Osteoblast (primary cell): ENCODE measurements at places on chromosomes 5 and 9. TPM values are rescaled to one million over a fixed set of nuclear protein-coding genes. Genes with fewer than 3 reads are reported as not detected.

The PDE6A gene
- under 0.01 TPM in 2 replicates for total RNA-seq

- no peak for DNase-seq
Measured at GRCh38 chr5:19739671-19740070, 248.3 kb downstream of the CDH18 start.

- DNase-seq = peak; percentile 45
Measured at GRCh38 chr5:154236536-154237375, 46.2 kb downstream of the GALNT10 start.

The FCN2 gene
- not detected in 2 replicates for total RNA-seq

- DNase-seq = peak; percentile 85
Measured at GRCh38 chr5:169626779-169627178, 10.3 kb upstream of the DOCK2 start.

DNA sequence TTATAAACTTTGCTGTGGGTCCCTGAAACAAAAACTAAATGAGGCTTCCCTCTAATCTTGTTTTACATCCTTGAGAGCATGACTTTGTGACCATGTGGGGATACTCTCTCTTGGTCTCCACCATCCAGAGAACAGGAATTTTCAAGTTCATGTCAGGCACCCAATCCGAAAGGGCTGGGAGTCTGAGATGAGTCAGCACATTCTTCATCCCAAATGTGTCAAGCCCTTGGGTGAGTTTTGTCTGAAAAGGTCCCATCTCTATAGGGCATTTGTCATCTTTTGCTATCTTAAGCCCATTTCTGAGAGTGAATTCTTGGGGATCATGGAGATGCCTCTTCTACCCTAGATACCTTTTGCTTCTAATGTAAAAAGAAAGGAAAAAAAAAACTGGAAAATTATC lies 26.9 kb upstream of the RAPGEF6 start:
- DNase-seq = no peak
